ENCODE measurements at places on chromosomes 5 and 9. TPM values are rescaled to one million over a fixed set of nuclear protein-coding genes. Genes with fewer than 3 reads are reported as not detected.

DNA sequence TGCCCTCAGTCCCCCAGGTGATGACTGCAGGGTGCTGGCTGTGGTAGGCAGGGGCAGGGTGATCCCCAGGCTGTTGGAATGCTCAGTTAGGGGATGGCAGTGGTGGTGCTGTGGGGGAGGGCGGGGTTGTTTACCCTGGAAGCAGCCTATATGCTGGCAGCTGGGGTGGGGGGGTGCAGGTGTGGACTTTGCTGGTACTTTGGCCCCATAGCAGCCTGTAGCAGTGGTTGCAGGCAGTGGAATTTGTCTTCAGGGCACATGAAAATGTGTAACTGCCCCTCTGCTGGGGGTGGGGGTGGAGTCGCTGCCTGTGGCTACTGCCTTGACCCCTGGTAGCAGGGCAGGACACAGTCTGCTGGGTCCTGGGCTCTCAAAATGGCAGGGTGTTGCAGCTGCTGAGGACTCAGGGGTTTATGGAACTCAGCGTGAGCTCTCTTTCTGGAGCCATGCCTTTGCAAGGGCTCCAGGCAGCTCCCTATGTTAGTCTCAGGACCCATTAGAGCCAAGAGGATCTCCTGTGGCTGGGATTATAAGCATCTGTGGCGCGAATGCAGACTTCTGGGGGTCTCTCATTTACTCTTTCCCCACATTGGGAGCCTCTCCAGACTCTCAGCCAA lies 65.0 kb downstream of the RMI1 start:
- no peak for DNase-seq
- H3K27me3 ChIP-seq, result peaks cover 3% of the 10 kb centered on the region
- no peak overlapping the region for H3K27ac ChIP-seq

DNA sequence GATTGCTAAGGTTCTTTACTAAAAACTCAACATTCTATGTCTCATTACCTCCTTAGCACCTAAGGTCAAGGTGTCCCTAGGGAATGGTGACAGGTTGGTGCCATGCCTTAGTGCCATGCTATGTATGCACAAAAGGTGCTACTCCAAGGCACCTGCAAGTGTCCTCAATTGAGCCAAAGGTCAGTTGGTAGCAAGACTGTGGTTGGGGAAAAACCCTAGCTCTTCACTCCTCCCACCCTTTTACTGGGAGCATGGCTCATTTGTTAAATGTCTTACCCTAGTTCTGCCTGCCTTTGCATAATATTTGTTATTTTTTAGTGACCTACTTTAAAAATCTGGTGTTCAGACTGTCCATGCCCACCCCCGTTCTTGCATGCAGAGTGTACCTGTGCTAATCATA lies 17.0 kb downstream of the ACO1 start:
- H3K27me3 ChIP-seq, result no peaks in the 10 kb centered on the region
- peaks cover 11% of the 10 kb centered on the region for H3K36me3 ChIP-seq
- no peak overlapping the region for H3K27ac ChIP-seq
- DNase-seq, result no peak

DNA sequence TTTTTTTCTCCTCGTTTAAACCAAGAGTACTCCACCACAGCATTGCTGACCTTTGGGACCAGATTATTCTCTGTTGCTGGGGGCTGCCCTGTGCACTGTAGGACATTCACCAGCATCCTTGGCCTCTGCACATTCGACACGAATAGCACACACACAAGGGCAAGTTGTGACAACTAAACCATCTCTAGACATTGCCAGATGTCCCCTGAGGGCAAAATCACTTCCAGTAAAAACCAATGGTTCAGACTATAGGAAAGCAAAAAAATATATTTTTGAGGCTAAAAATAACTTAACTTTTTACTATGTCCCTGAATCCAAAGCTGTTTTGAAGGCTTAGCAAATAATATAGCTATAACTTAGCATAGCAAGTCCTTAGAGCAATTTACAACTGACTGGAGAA lies 65.9 kb downstream of the SEMA5A start:
- H3K27ac ChIP-seq, result no peak overlapping the region
- no peaks in the 10 kb centered on the region for H3K36me3 ChIP-seq
- no peak for DNase-seq
- H3K27me3 ChIP-seq, result no peaks in the 10 kb centered on the region
- H3K4me1 ChIP-seq, result no peaks in the 10 kb centered on the region

IL33 gene
- not detected for total RNA-seq

GRCh38 chr9:6149315-6149714 lies 66.3 kb upstream of the IL33 start:
- no peaks in the 10 kb centered on the region for H3K4me1 ChIP-seq
- DNase-seq, result no peak
- peaks cover 21% of the 10 kb centered on the region for H3K27me3 ChIP-seq
- H3K36me3 ChIP-seq, result no peaks in the 10 kb centered on the region
